ENCODE measurements at places on chromosomes 16 and 17.

- DNase-seq: no peak
These were observed 878 bp downstream of the HEXIM1 start for GRCh38 chr17:45149037-45149668.

GRCh38 chr17:81961087-81961511 lies at the start of gene NOTUM:
NOTUM (minus strand) TSS chr17:81961187; CDS start chr17:81960909, 278 bp downstream.
- no peak for DNase-seq

GRCh38 chr16:74249254-74249653 lies 47.4 kb upstream of the PSMD7 start:
- no peak for DNase-seq

DNA sequence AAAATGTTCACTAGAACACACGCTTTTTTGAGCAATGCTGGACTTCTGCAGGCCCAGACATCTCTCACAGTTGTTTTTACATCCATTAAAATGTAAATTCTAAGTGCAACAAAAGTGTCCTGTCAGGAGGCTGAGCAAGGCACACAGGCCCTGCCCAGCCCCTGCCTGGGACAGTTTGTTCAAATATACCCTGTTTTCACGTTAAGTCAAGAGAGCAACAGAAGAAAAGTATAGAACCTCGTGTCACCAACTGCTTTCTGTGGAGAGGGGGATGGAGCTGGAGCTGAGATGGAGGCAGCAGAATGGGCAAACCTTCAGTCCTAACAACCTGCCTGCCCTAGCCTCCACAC lies 4.3 kb upstream of the HOXB2 start:
- no peak for DNase-seq

DNA sequence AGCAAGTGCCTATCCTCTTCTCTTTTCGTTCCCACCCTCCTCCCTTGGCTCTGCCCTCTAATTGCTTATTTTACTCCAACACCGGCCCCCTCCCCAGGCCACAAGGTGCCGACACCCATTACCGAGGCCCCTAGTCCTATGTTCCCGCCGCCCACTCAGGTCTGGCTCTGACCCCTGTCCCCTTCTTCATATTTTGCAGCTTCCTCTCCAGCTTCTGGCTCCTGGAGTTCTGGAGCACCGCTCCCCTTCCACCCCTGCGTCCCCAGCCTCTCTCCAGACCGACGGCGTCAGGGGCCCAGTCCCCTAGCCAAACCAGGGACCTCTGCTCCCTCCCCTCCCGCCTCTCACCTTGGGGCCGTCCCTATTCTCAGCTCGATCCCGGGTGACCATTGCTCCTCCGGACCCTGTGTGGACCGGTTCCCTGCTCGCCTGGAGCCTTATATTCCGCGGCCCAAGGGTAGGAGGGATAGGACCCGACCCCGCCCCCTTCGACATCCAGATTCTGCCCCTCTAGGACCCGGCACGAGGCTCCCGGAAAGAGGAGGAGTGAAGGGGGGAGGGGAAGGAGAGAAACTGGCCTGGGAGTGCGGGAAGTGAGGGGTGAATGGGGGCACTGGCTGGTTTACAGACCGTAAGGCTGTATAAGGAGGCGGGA lies at the start of gene HES7:
TSS of gene HES7 (minus strand) at position 412 of the 655 bp plus-strand sequence. CDS start at position 390, 22 bp downstream.
- DNase-seq: no peak

GRCh38 chr16:4661661-4662060 lies 31.7 kb upstream of the NUDT16L1 start:
- no peak for DNase-seq

DNA sequence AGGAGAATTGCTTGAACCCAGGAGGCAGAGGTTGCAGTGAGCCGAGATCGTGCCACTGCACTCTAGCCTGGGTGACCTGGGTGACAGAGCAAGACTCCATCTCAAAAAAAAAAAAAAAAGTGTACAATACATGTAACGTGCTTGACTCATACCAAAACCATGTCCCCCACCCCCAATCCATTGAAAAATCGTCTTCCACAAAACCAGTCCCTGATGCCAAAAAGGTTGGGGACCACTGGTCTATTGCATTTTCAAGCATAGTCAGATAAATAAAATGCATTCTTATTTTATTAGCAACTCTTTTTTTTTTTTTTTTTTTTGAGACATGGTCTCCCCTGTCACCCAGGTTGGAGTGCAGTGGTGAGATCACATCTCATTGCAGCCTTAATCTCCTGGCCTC lies 52.1 kb downstream of the COPRS start:
- no peak for DNase-seq

GRCh38 chr17:69802045-69802740 lies 272.8 kb upstream of the KCNJ16 start:
- no peak for DNase-seq

- no peak for DNase-seq
These were observed 42.4 kb upstream of the ZNF629 start for GRCh38 chr16:30829130-30830071.
